ENCODE measurements at places on chromosomes 1 and 21. TPM values are rescaled to one million over a fixed set of nuclear protein-coding genes. Genes with fewer than 3 reads are reported as not detected.

Gene SV2A
- total RNA-seq = 183 TPM

Gene OR2T11
- not detected for total RNA-seq

Gene EDARADD
- total RNA-seq = 1.8 TPM

Gene THRAP3
- 105 TPM for total RNA-seq

Gene RXFP4
- total RNA-seq = not detected

Gene RIIAD1
- 13.4 TPM for total RNA-seq

Gene ANKRD45
- 20.3 TPM for total RNA-seq

Gene CRYBG2
- total RNA-seq = 1.4 TPM

Gene AMY1C
- total RNA-seq = not detected

Gene TRIM67
- total RNA-seq = 29.3 TPM

Gene KRTAP19-8
- not detected for total RNA-seq

Gene RIPK4
- total RNA-seq = not detected

Gene USF1
- total RNA-seq = 93.4 TPM

Gene AK5
- 64.4 TPM for total RNA-seq

Gene TMEM200B
- total RNA-seq = 1.8 TPM

Gene OLFML3
- total RNA-seq = 19.8 TPM

Gene LHX8
- 26.8 TPM for total RNA-seq

Gene KIF14
- total RNA-seq = 4.2 TPM

Gene KCNK1
- total RNA-seq = 7.4 TPM

Gene PTGER3
- total RNA-seq = 22.1 TPM

Gene CHIA
- total RNA-seq = not detected

Gene ETNK2
- total RNA-seq = 69.9 TPM

Gene PRAMEF26
- total RNA-seq = not detected

Gene SERTAD4
- 26.8 TPM for total RNA-seq

Gene FCRL5
- not detected for total RNA-seq

Gene GPX7
- 27.2 TPM for total RNA-seq

Gene KRTAP7-1
- not detected for total RNA-seq

Gene NBPF4
- total RNA-seq = 0.46 TPM

Gene CRTC2
- 2.1 TPM for total RNA-seq

Gene GCSAML
- total RNA-seq = 0.69 TPM

Gene ABCA4
- total RNA-seq = 2.3 TPM

Gene PKN2
- 63.2 TPM for total RNA-seq

Gene TAS1R3
- 0.23 TPM for total RNA-seq

Gene CD1B
- total RNA-seq = not detected

Gene LMNA
- 29.5 TPM for total RNA-seq

Gene ATAD3A
- total RNA-seq = 12.9 TPM

Gene LCE6A
- not detected for total RNA-seq

Gene CFAP45
- 5.8 TPM for total RNA-seq

Gene SYT14
- 45.2 TPM for total RNA-seq

Gene CYP4A22
- not detected for total RNA-seq

Gene CORT
- total RNA-seq = 6.7 TPM

Gene CD101
- 1.6 TPM for total RNA-seq

Gene RIPPLY3
- 0.23 TPM for total RNA-seq

Gene LCE3E
- not detected for total RNA-seq

Gene SLAMF7
- not detected for total RNA-seq

Gene CYP4A11
- total RNA-seq = 0.23 TPM

Gene HSPA6
- total RNA-seq = 1.2 TPM

Gene SIPA1L2
- total RNA-seq = 60.2 TPM

Gene RCSD1
- 7.4 TPM for total RNA-seq

Gene ASPM
- total RNA-seq = 14.8 TPM

Gene OPTC
- not detected for total RNA-seq

Gene SGIP1
- 79.6 TPM for total RNA-seq

Gene HAO2
- total RNA-seq = not detected

Gene GPR61
- total RNA-seq = 17.8 TPM

All from diencephalon (tissue), 1 donor.